ENCODE measurements at places on chromosomes 13 and 19.

- DNase-seq = no peak
These were observed 95.6 kb upstream of the RFC3 start for GRCh38 chr13:33722216-33722915.

DNA sequence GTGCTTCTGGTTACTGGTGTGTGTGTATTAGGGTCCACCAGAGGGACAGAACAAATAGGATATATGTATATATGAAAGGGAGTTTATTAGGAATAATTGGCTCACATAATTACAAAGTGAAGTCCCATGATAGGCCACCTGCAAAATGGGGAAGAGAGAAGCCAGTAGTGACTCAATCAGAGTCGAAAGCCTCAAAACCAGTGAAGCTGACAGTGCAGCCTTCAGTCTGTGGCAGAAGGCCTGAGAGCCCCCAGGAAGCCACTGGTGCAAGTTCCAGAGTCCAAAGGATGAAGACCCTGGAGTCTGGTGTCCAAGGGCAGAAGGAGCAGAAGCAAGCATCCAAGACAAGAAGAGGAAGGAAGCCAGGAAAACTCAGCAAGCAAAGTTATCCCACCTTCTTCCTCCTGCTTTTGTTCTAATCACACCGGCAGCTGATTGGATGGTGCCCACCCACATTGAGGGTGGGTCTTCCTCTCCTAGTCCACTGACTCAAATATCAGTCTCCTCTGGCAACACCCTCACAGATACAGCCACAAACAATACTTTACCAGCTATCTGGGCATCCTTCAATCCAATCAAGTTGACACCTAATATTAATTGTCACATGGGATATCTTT is 21.7 kb upstream of the SCEL start:
- no peak for DNase-seq

DNA sequence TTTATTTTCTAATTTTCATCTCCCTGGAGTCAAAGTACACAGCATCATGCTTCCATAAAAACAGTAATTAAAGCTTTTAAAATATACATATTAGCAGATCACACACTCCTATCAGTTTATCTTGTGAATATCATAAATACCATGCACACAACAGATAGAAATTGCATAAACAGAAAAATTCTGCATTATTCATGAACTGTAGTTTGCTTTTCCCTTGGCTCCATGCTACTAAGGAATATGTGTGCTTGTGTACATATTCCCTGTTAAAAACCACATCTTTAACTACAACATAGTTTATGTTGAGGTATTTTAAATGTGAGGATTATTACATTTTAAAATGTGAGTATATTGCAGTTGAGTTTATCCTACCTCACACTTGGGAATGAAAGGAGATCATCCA is 193.5 kb downstream of the FGF14 start:
- no peak for DNase-seq

DNA sequence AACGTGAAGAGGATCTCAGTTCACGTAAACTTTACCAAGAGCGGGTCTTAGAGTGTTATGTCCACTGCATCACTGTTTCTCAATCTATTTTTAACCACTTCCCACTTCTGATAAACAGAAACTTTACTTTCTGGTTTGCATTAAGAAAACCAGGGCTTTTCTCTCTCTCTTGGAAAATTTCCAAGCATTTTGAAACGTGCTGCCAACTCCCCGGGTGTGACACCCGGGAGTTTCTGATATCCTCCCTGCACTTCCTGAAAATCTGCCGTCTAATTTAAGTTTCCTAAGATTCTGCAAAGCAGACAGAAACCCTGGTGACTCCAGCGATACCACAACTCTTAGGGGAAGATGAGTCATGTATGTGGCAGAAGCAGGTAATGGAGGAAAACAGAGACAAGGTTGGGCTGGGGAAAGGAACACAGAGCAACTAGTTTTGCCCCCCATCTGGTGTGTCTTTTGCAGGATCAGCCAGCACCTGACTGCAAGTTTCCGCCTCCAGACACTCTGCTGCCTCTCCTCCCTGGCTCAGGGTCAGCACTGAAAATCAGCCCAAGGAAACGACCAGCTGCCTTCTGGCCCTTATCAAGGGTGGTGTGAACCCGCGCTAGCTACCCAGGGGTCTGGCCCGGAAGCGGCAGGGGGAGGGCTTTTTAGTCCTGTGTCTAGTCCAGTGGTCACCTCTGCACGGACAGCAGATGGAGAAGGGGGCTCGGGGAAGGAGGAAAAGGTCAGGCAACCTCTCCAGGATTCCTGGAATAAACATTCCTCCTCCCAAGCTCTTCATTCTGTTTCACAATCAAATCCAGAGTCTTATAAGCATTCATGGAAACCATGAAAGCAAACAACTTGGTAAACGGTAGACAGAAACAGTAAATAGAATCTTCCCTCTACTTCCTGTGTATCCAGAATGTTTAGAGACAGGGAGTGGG is 11.3 kb upstream of the FFAR2 start:
- no peak for DNase-seq

DNA sequence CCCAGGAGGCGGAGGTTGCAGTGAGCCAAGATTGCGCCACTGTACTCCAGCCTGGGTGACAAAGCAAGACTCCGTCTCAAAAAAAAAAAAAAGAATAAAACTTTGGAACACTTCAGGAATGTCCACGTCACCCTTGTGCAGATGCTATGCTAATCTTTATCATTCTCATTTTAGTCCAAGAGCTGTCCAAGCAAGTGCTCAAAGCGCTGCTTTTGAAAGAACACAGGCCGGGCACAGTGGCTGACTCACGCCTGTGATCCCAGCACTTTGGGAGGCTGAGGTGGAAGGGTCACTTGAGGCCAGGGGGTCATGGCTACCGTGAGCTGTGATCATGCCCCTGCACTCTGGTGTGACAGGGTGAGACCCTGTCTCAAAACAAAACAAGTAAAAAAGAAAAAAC is 11.1 kb upstream of the UQCR11 start:
- no peak for DNase-seq

- no peak for DNase-seq
These were observed 45.7 kb upstream of the RNF113B start for GRCh38 chr13:98222816-98223215.

- no peak for DNase-seq
These were observed 14.2 kb upstream of the CFAP97D2 start for GRCh38 chr13:114164681-114165429.

DNA sequence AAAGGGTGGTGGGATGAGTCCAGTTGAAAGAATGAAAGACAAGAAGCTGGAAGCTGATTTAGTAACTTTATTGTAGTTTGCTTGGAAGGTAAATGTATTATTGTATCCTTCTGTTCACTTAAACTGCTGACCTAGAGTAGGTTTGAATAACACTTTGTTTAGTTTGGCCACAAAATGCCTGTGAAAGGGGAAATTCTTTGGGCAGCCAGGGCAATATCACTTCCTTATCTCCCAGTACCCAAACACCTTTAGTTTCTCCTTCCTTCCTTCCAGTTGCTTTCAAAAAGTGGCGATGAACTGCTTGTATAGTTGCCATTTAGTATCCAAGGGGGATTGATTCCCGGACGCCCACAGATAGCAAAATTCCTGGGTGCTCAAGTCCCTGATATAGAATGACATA is 120.1 kb downstream of the PAN3 start:
- no peak for DNase-seq

DNA sequence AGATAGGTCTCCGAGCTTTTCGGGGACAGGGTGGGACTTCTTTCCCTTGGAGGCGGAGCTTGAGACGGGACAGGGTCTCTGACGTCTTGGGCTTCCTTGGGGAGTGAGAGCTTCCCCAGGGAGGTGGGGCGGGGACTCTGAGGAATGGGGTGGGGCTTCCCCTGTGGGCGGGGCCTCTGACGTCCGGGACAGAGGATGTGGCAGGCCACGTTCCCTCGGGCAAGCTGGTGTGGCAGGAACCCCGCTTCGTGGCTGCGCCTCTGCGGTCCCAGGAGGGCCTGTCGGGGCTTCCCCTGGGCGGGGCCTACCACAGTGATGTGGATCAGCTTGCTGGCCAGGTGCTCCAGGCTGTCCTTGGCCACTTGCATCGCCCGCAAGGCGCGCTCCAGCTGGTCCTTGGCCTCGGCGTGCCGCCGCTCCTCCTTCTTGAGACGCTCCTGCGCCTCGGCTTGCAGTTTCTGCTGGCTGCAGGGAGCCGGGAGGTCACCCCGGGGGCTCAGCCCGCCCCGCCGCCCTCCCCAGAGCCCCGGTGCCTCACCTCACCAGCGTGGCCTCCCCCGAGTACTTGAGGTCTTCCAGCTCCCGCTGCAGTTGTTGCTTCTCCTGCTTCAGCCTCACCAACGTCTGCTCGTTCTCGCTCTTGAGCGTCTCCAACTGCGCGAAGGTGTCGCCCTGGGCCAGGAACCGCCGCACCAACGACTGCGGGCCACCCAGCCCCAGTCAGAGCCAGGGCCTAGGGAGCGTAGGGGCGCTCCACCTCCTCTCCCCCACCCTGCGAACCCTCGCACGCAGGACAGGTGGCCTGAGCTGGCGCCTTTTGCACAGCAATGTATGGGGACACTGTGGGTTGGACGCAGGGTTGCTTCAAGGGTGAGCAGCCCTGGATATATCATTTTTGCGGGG is 3.3 kb upstream of the RGL3 start:
- DNase-seq = no peak

- DNase-seq = no peak
These were observed 115.4 kb downstream of the ABCC4 start for GRCh38 chr13:95185851-95186250.

DNA sequence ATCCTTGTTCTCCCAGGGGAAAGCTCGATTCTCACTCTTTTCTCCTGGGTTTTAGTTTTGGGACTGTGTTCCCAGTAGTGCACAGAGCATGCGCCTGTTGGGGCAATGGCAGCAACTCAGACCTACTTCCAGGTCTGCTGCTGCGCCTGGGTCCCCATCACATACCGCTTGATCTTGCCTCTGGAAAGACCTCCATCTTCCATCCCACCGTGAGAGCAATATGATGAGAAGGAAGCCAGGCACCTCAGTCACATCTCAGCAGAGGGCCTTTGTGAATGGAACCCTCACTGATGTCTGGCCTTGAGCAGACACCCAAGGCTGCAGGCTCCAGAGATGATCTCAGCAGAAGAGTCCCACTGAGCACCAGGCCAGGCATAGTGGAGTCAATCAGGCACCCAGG is 176.8 kb upstream of the ZNF507 start:
- DNase-seq = no peak

GRCh38 chr13:109819874-109820273 is 33.5 kb upstream of the IRS2 start:
- DNase-seq = no peak

GRCh38 chr19:57068921-57069697 is 50.7 kb upstream of the USP29 start:
- peak; percentile 62 for DNase-seq

DNA sequence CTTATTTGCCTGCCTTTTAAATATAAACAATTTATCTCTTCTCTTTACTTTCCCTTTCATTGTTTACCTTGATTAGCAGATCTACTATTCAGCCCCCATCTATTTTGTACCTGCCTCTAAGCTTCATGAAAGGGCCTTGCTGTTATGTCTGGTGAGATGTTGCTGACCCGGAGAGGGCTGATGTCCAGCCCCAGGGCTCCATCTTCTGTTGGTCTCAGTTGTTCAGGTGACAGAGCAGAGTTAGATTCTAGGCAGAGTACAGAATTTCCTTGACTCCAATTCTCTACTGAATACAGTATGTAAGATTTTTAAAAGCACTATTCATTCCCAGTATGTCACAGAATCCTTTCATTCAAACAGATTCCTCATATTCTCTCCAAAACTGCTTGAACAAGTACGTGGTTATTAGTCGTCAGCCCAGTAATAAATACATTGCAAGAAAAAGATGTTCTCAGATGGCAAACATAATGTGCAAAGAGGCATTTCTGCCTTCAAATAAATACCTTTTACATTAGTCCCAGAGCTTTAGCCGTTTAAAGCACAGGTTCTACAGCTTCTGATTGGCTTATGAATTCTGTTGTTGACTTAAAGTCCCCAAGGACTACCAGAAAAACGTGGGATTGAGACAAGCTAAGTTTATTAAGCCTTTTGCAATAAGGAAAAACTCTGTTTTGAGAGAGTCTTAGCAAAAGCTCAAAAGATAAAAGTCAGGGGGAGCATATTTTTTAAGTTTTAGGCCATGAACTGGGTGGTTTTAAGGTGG is 159.1 kb downstream of the GPC5 start:
- no peak for DNase-seq

- DNase-seq = no peak
These were observed 25.9 kb downstream of the C2CD4C start for GRCh38 chr19:383040-383439.

GRCh38 chr19:50569938-50570540 is 1.8 kb upstream of the LRRC4B start:
- DNase-seq = no peak

DNA sequence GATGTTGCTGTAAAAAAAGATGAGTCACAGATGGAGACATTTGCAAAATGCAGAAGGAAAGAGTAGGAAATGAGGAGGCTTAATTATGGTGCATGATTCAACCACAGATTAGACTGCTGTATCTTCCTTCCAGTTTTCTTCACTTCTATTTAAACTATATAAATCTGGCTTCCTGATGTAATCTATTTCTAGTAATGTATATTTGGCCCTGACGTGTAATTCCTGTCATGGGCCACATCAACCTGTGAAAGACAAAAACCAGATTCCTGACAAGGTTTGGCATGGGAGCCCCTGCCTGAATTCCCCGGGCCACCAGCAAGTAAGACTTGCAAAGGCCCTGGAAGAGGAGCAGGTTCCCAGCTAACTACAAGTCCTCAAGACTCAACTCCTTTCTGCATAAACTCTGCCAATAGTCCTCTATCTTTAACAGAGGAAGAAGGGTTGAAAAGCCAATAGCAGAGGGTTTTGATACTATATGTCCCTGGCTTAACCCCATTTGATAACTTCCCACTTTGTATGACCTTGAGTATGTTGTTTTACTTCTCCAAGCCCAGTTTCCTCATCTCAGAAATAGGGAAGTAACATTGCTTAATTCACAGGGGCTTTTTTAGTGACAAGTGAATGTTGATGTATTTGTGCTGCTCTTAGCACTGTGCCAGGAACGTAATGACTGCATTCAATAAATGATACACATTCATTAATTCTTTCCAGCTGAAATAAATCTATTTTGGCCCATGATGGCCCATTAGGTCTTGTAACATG is 172.7 kb downstream of the SPRY2 start:
- no peak for DNase-seq

GRCh38 chr13:111967572-111968201 is 99.3 kb upstream of the SOX1 start:
- no peak for DNase-seq

DNA sequence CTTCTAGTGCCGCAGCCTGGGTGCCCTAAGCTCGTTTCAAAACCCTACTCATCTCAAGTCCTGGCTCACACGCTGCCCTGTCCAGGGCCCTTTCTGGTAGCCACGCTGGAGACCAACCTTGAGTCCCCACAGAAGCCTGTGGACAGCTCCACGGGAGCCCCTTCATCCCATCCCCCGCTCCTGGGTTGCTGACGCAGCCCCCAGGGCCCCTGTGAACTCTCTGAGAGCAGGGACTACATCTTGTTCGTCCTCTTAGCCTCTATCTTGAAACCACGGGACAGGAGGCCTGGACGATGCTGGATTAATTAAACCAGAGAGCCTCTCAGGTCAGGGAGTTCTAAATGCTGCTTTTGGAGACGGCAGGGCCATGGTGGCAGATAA is 7.4 kb downstream of the MLLT1 start:
- DNase-seq = no peak

All from NCI-H2227 treated with DMSO at 0.1 percent for 48 hours (cell line).